Muscle of arm (tissue), 14 donors: ENCODE measurements at places on chromosomes 7 and 10. TPM values are rescaled to one million over a fixed set of nuclear protein-coding genes. Genes with fewer than 3 reads are reported as not detected.

GRCh38 chr7:76291351-76292212 lies 10.9 kb upstream of the HSPB1 start:
- DNase-seq, result peak; percentile 94

DNA sequence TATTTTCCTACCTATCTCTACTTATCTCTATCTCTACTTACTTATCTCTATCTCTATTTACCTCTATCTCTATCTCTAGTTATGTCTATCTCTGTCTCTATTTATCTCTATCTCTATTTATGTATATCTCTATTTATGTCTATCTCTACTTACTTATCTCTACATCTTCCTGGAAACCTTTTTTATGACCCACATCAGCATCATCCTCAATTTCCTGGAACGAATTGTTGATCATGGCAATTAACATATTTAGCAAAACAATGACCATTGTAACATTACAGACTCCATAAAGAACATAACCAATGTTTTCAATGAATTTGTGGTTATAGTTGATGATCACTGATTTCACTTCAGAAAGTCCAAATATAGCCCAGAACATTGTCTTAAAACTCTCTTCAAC lies 18.3 kb downstream of the GIMAP6 start:
- DNase-seq, result no peak

- DNase-seq, result no peak
Observed at GRCh38 chr10:88598055-88598454, 11.5 kb downstream of the LIPJ start.

Gene ADRB1
- polyA plus RNA-seq, result 0.11 TPM
